Stimulated activated CD8-positive, alpha-beta memory T cell treated with anti-CD3 and anti-CD28 coated beads, Interleukin-15, amount 100 ng/mL, for 1 hour (primary cell): ENCODE measurements at places on chromosomes 3 and 15.

DNA sequence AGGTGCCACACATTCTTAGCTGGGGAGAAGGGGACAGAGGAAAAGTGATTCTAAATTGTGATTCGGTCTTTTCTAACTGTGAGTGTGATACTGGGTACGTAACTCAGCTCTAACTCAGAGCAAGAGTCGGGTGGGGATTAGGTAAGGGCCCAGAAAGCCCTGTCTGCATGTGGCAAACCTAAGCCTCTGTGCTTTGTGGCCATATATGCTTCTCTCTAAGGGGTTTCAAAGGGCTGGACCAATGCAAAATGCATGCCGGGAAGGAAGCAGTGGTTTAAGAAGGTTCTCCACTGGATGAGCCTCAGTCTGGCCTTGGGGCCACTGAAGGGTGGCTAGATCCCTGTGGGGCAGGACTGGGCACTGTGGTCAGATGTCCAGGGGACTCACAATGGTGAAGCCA lies 275.8 kb downstream of the PLCL2 start:
- no peak for DNase-seq

GRCh38 chr3:184710870-184711492 lies 883 bp downstream of the MAGEF1 start:
- DNase-seq, result no peak

- DNase-seq, result no peak
Observed at GRCh38 chr3:167114619-167115018, 265.5 kb downstream of the ZBBX start.

- DNase-seq, result no peak
Observed at GRCh38 chr3:127747751-127748521, 74.4 kb downstream of the MGLL start.

DNA sequence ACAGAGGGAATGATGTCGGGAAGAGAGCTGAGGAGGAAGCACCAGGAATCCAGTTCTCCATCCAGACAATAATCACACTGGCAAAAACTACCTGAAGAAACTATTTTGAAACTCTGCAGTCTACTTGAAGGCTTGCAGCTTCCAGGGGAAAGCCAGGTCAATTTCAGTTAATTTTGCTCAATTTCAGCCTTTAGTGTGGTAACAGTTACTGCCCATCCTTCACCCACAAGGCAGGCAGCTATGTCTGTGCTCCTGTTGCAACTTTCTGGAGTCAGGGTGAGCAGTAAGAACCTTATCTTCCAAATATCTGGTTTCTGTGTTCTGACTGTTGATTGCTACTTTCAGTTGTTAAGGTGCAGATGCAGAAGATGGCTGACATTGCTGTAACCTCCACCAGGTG lies 221.7 kb downstream of the ADAMTS17 start:
- DNase-seq, result no peak

DNA sequence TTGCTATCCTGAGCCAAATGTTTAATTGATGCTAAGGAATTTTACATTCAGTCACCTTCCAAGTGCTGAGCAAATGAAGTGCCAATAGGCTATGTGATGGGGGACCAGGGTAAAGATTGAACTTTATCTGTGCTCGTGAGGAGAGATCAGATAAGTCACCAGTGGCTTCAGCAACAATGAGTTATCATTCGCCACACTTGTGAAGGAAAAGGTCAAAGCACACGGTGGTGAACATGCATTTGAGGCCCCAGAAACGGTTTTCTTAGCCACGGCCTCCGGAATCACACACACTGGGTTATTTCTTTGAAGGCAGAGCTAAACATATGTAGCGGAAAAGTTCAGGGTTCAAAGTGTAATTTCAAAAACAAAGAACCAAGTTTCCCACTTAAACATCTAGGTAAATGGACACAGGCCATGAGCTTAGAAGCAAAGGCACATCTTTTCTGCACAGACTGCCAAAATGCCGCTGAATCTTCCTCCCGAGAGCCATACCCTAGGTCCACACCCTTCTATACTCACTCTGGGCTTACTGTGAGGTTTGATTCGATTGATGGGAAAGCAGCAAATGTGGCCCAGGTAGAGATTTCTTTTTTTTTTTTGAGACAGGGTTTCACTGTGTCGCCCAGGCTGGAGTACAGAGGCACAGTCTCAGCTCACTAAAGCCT lies 268.5 kb downstream of the SHQ1 start:
- DNase-seq, result no peak

GRCh38 chr15:62909257-62909656 lies 133.3 kb upstream of the TPM1 start:
- DNase-seq, result no peak

- DNase-seq, result no peak
Observed at GRCh38 chr3:169356284-169356955, 307.1 kb downstream of the MECOM start.

DNA sequence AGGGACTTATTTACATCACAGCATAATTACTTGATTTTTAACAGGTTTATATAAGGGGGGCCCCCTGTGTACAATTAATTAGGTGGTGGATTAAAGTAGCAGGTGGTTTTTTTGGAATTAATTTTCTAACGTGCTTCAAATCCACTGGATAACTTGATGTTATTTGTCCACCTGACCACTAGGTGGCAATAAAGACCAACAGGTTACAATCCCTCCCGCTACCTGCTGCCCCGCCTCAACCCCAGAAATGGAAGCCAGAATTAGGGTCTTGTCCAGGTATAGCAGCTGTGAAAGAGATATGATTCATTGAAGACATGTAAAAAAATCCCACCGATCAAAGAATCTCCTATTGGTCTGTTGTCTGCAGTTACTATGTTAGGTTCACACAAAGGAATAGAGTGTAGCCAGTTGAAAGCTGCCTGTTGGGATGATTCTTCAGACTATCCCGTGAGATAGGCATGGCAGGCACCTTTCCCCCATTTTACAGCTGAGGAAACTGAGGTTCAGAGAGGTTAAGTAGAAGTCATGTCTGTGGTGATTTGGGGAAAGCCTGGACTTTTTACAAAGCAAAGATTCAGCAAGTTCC lies 44.0 kb downstream of the MFSD1 start:
- DNase-seq, result no peak

DNA sequence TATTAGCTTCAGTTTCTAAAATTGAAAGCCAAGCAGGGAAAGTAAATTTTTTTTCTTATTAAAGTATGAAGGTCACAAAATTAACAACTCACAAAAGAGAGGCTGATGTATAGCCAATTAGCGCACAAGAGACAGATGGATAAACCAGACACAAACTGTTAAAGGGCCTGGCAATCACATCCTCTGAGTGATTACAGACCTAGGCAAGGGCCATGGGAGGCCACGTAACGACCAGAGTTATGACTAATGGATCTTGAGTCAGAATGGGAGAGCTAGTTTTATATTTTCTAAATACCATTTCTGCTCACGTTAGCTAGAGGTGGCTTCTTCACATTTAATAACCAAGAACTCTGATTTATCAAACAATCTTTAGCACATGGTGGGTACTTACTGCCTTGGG lies 17.8 kb upstream of the SCAMP5 start:
- no peak for DNase-seq

- DNase-seq, result no peak
Observed at GRCh38 chr3:64163755-64164148, 61.5 kb downstream of the PRICKLE2 start.

DNA sequence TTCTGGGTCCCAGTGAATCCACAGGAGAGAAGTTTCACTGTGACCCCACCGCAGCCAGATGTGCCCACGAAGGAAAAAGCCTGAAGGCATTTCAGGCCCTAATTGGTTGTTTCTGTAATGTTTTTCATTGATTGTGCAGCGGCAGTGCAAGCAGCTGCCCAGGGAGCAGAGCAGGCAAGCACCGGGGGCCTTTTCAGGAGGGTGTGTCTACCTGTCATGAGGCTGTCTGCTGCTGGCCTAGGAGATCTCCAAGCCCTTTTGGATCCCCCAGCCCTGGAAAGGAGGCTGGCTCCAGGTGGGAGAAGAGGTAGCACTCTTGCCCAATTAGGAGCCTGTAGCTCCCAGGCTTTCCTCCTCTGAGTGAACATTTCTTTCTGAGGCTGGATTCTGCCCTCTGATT lies 108.8 kb downstream of the EPHB1 start:
- no peak for DNase-seq

GRCh38 chr3:132625613-132626012 lies 28.5 kb downstream of the ACKR4 start:
- DNase-seq, result no peak

GRCh38 chr3:152405915-152406802 lies 137.4 kb downstream of the MBNL1 start:
- no peak for DNase-seq

DNA sequence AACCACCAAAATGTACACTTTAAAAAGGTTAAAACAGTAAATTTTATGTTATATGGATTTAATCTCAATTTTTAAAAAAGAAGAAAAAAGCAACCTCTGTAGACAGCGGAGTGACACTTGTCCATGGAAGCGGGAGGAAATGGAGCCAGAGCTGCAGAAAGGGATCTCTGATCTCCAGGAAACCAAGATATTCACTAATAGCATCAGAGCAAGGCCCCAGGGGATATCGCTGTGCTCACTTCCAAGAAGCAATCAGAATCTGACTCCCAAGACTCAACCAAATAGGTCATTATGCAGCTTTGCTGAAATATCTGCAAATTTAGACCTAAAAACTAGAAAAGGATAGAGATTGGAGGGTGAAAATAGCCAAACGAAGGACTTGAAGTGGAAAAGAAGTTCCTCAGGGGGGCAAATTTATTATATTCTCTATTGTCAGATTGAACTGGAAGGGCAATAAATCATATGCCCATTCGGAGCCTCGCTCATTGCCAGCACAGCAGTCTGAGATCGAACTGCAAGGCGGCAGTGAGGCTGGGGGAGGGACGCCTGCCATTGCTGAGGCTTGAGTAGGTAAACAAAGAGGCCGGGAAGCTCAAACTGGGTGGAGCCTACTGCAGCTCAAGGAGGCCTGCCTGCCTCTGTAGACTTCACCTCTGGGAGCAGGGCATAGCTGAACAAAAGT lies 62.0 kb upstream of the ATP2C1 start:
- DNase-seq, result no peak

DNA sequence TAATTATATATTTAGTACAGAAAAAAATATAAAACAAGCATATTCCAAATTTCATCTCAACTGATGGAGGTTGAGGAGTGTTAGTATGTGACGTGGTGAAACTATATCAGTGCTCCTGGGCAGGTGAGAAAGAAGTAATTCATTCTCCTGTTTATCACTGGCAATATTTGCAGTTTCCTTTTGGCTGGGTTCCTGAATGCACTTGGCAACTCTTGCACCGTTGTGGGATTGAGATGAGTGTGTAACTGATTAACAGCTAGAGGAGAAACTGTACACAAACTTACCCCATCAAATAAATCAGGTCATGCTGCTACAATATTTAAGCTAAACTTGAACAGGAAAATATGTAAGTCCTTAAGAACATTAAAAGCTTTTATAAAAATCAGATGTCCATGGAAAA lies 2.1 kb upstream of the ATP13A4 start:
- no peak for DNase-seq
